ENCODE measurements at places on chromosomes 4 and X.

- DNase-seq, result no peak
Measured at GRCh38 chr4:93658443-93658842, 170.1 kb upstream of the ATOH1 start.

DNA sequence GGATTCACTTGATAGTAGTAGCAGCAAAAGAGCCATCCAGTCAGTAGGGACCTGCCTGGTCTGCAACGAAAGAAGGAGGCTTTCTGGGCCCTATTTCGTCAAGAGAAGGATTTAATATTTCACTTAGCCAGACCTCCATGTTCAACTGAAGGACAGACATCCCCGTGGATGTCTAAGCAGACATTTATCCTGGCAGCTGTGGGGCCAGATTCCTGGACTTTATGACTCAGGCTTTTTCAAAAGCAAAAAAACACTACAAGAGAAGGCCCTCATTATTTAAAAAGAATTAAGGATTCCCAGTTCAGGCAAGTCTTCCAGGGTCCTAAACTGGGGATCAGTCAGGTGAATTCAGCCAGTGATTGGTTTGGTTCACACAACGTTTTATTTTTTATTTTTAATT lies 88.5 kb upstream of the TSPAN5 start:
- no peak for DNase-seq

- no peak for DNase-seq
Measured at GRCh38 chr4:147052361-147052760, 106.7 kb upstream of the TTC29 start.

DNA sequence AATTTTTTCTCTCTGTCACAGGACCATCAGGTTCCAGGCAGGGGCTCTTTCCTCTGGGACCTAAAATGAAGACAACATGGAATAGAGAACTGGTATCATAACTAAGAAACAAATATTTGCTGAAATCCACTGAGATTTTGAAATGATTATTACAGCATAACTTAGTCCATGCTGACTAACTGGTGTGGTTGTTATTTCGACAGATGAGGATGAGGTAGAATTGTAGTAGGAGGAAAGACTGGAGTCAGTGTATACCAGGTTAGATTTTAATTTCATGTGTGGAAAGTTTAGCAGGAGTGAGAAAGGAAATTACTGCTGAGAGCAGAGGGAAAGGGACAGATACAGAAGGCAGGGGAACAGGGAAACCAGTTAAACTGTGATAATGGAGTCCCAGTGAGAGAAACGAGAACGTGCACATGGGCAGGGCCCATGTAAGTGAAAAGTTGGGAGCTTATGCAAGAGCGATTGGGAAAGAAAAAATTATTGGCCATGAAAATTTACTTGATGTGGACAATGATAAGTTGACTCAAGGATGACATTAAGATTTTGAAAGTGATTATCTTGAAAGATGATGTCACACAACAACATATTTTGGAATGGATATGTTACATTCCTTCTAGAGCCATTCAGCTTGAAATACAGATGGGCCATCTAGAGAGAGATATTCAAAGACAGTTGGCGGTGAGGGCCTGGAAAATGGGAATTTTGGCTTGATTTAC lies 98.7 kb upstream of the DDIT4L start:
- DNase-seq, result no peak

- DNase-seq, result no peak
Measured at GRCh38 chr4:54513204-54513603, 144.6 kb upstream of the KIT start.

GRCh38 chr4:74062953-74063352 lies 24.5 kb upstream of the CXCL3 start:
- DNase-seq, result no peak

DNA sequence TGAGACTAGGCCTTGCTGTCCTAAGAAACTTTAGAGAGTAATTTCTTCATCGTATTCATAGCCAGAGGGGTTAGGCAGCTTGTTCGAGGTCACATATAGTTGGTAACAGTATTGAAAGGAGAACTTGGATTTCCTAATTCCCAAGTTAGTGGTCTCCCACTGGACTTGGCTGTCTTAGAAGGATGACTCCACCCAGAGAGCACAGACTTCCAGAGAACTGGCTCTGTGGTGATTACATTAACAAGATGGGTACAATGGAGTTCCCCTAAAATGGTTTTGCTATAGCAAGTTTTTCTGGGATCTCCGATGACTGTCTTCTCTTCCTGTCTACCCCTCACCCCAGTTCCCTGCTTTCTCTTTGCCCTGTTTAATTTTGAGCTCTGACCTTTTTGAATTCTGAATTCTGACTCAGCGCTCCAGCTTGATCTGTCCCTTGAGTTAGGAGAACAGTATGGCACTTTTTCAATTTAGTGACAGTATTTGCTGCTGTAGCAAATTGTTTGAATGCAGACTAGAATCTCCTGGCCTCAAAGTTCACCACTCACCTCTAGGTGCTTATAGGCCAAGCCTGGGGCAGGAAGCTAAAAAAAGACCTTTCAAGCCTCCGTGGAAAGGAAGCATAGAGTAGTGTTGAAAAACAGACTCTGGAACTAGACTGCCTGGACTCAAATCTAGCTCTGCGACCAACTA lies 6.9 kb downstream of the MSN start:
- no peak for DNase-seq
